ENCODE measurements at places on chromosomes 4 and X.

GRCh38 chr4:6019316-6020263 lies 1.4 kb upstream of the C4orf50 start:
- no peak for DNase-seq

GRCh38 chr4:24765376-24765988 lies 29.9 kb upstream of the SOD3 start:
- DNase-seq: no peak

DNA sequence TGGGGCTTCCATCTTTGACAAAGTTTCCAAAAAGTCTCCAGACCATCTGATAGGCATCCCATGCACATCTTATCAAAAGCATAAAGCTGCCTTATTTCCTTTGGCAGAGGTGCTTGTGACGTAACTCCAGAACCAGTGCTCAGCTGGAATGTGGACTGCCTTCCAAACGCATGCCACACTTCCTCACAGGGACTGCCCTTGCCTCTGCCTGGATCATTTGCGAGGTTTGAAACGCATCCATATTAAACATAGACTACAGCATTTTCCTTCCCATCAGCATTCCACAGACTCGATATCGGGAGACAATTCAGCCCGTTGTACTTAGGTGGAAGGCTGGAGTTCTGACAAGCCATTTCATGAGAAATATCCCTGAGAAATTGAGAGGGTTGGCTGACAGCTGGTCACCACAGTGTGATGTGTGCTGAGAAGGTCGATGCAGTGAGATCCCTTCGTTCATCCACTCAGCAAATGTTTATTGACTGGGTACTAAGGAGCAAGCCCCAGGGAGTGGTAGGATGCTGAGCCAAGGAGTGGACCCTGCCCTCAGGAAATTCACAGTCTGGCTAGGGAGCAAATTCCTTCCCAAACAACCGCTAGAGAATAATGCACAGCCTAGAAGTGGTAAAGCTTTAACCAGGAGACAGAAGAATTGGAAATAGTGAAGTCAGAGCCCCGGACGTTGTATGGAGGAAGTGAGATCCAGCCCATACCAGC lies 376.0 kb downstream of the BCOR start:
- DNase-seq: no peak

- peak; percentile 39 for DNase-seq
These were observed 24.2 kb upstream of the CSF2RA start for GRCh38 chrX:1244164-1245076.

- DNase-seq: no peak
These were observed 476.9 kb upstream of the SLIT2 start for GRCh38 chr4:19774690-19775256.

Data from GDM1 (cell line).